ENCODE measurements at places on chromosomes 6 and 20.

GRCh38 chr6:165448210-165448609, 138.8 kb upstream of the C6orf118 start:
- DNase-seq, result no peak

- DNase-seq, result no peak
These were observed 102.0 kb downstream of the LAMP5 start for GRCh38 chr20:9616455-9616805.

GRCh38 chr6:140101818-140102217, 727.4 kb upstream of the CITED2 start:
- no peak for DNase-seq

DNA sequence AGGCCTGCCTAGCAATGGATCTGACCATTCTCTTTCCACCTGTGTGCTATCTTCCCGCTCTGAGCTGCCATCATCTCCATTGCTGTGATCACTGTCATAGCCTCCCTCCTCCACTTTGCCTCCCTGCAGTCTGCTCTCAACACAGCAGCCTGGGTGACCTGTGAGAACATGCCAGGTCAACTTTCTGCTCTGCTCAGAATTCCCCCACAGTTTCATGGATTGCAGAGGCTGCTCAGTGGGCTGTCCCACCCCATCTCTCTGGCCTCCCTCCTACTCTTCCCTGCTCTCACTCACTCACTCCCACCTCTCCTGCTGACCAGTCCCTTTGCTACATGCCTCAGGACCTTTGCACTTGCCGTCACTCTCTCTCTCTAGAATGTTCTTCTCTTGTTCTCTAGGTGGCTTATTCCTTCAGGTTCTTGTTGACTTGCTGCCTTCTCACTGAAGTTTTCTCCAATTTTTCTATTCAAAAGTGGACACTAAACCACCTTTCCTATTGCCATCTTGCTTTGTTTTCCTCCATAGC, 159.9 kb downstream of the CD83 start:
- no peak for DNase-seq

DNA sequence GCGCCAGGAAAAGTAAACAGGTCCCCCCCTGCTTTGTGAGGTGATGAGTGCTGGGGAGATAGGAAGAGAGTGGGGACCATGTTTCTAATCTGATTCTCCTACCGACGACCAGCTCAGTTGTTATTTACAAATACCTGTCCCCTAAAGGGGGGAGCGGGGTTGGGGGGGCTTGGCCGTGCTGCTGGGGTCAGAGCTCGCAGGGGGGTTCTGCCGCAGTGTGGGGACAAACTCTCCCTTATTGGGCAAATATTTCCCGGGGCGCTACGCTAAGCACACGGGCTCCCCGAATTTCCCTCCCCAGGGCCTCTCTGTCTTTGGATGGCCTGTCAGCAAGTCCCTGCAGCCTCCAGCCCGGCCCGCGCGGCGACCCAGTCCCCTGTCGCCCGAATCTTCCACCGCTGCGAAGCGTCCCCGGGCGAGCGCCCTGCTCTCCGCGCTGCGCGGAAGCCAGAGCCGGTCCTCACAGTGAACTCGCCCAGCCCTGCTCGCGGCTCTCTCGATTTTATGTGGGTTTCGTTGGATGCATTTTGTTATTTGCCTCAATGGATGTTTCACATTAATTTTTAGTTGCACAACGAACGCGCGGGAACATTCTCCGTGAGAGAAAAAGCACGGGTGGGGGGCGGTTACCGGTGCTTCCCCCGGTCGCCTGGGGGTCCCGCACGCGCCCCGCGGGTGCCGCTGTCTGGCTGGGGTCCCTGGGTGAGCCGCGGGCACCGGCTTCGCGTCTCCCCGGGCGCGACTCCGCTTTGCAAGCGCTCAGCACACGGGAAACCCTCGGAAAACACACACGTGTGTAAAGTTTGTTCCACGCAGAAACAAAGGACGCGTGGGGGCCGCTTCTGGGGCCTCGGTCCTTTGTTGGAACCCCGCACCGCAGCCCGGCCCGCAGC, 1.5 kb upstream of the STX16 start:
- DNase-seq, result no peak

DNA sequence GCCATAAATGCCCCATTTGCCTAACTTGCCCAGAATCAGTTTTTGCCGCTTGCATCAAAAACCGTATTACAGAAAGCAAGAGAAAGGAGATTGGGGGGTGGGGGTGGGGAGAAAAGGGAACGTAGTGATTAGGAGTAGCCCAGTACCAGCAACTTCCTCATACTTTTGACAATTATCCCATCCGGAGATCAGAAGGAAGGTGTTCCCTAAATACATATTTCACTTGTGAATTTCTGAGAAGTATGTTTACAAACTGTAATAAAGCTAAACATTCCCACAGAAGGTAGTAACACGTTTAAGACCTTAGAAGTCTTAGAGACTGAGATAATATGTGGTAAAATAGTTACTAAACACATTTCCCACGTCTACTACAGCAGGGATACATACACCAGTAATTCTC, 14.5 kb downstream of the PREP start:
- DNase-seq, result no peak

- no peak for DNase-seq
These were observed 95.6 kb downstream of the RAMACL start for GRCh38 chr6:166490671-166491500.

- DNase-seq, result no peak
These were observed 54.5 kb upstream of the TULP4 start for GRCh38 chr6:158257781-158258180.

DNA sequence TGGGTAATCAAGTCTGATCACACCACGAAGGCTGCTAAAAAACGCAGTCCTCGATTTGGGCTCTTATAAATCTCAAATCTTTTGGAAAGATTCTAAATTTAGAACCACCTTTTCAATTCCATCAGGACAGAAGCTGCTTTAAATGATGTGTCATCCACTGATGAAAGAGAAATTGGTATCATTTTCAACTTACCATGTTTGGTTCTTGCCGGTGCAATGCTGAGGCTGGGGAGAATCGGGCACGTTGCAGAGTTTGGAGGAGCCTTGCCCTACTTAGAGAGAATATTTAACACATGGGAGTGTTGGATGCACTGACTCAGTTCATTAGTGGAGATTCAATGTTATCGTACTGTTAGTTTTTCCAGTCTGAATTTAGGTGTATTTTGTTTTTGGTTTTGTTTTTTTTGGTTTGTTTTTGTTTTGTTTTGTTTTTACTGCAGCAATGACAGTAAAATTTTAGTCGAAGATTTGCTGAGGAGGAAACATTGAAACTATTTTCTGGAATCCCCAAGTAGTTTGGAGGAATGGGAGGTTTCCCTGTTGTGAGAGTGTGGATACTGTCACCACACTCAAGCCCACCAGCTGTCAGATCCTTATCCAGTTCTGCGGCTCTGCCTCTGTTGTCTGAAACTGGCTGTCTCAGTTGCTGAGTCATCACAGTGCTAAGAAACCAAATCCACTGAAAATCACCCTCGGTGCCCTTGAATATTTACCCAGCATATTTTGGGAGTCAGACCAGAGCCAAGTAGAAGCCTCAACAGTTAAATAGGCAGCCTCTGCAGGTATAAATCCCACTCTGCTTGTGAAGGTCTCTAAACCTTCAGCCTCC, 497.0 kb downstream of the BTBD3 start:
- no peak for DNase-seq

DNA sequence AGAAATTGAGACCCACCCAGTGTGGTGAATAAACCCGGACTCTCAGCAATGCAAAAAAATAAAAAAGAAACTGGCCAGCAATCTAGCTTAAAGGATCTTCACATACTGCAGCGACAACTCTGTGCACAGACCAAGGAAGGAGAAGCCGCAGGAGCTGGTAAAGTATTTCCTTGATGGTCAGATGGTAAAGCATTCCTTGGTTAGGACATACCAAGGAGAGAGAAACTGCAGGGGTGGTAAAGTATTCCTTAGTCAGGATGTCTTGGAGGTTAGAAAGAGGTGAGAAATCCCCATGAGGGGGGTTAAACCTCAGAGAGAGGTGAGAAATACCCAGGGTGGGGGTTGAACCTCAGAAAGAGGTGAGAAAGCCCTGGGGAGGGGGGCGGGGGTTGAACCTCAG, 86.8 kb downstream of the PLG start:
- no peak for DNase-seq
